ENCODE measurements at places on chromosomes 3 and 15.

DNA sequence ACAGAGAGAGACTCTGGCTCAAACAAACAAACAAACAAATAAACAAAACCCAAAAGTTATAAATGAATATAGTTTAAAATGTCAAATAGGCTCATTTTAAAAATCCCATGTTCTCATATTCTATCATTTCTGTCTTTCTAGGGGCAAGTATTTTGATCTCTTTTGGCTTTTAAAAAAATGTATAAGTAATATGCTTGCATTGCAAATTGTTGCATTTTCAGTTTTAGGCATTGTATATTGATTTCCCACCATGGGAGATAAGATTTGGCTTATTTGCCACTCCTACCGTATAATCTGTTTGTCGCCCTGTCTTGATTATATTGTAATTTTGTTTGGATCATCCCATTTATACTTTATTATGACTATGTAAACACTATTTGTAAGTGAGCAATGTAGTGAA lies 70.6 kb downstream of the PIAS1 start:
- no peak for DNase-seq

- no peak for DNase-seq
These were observed 17.7 kb downstream of the RPL22L1 start for GRCh38 chr3:170852324-170852723.

- no peak for DNase-seq
These were observed 11.3 kb upstream of the C3orf52 start for GRCh38 chr3:112074616-112075497.

DNA sequence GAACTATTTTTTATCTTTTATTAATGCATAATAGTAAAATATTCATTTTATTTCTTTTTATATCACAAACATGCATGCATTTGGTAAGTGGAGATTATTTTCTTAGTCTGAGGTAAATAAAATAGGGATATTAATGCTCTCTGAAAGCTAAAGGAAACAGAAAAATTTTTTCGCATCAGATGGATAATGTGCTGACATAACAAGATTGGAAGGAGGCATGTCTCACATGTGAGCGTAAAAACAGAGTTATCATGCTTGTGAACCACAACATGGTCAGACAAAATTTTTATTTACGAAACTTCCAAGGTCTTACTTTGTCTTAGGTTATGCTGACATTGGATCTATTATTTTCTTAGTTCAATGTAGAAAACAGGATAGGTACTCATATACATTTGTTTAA lies 166.1 kb downstream of the SPATA16 start:
- no peak for DNase-seq

DNA sequence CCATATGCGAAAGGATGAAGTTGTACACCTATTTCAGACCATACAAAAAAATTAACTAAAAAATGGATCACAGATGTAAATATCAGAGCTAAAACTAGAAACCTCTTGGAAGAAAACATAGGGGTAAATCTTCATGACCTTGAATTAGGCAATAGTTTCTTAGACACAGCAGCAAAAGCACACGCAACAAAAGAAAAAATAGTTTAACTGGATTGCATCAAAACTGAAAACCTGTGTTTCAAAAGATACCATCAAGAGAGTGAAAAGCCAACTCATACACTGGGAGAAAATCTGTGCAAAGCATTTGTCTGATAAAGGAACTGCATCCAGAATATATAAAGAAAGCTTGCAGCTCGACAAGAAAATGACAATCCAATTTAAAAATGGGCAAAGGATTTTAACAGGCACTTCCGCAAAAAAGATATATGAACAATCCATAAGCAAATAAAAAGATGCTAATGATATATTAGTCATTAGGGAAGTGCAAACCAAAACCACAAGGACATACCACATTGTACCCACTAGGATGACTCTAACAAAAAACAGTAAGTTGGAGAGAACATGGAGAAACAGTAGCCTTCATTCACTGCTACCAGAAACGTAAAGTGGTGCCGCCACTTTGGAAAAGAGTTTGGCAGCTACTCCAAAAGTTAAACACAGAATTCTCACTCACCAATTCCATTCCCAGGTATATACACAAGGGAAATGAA lies 263.1 kb downstream of the ADAMTS17 start:
- DNase-seq, result no peak

GRCh38 chr3:124361566-124361965 lies 368.7 kb upstream of the UMPS start:
- no peak for DNase-seq

DNA sequence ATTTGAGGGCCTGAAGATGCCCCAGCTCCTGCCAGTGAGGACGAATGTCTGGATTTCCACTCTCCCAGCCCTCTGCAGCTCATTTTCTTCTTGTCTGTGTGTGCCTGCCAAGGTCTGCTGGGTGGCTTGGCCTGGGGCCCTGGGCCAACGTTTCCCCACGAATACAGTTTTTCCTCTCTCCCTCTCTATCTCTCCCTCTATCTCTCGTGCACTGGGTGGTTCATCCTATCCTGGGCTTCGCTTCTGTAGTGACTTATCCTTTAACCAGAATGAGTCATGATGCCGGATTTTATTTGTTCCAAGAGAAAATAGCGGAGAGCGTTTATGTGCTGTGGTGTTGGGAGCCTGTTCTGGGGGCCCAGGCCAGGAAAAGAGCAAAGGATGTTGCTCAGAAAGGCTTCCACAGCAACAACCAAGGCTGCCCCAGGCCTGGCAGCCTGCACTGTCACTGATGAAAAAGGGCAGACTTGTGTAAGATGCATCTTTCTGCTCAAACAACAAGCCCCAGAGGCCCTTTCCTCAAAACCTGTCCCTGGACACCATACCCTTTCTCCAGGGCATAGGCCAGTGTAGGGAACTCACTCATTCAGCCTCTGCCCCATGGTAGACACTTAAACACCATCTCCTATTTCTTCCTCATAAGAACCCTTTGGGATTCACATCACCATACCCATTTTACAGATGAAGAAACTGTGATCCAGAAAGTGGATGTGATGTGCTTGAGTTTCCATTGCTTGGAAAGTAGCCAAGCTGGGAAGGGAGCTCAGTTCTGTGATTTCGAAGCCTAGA lies 47.3 kb downstream of the ITGA11 start:
- DNase-seq, result no peak

DNA sequence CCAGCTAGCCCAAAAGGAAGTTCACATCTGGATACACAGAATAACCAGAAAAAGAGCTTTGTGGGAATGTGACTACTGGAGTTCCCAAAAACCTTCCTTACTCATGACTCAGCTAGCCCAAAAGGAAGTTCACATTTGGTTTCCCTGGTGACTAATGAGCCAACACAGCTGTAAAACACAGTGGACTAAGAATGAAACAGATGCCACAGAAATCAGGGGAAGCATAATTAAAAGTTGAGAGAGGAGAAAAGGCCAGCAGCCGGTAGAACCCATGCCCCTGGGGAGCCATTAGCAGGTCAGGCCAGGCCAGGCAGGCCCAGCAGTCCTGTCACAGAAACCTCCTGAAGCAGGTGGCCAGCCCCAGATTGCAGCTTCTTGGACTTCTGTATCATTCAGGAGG lies 130.3 kb downstream of the GHSR start:
- no peak for DNase-seq

DNA sequence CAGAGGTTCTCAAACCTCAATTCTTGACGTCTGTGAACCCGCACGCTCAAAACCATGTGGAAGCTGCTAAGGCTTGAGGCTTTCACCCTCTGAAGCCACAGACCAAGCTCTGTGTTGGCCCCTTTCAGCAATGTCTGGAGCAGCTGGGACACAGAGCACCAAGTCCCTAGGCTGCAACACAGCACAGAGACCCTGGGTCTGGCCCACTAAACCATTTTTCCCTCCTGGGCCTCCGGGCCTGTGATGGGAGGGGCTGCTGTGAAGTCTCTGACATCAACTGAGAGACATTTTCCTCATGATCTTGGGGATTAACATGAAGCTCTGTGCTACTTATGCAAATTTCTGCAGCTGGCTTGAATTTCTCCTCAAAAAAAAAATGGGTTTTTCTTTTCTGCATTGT lies 21.3 kb upstream of the NEDD4 start:
- DNase-seq, result no peak

- no peak for DNase-seq
These were observed 67.5 kb upstream of the TJP1 start for GRCh38 chr15:29889542-29890329.

DNA sequence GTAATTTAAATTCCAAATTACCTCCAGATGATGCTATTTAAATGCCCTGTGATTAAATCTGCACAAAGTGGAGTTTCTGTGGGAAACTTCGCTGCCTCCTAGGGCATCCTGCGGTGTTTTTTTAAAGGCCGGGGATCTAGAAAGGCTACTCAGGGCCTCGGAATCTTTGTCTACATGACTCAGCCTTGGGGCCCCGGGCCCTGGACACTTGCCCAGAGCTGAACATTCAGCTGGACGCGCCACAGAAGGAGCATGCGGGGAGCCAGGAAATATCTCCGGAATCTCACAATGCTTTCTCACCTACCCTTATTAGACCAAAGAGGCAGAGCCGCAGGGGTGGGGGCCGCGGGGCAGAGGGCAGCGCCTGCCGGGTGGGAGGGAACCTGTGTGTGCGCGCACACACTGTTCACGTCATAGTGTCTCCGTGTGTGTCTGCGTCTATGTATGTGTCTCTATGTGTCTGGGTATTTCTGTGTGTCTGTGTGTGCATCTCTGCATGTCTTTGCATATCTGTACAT lies 145.5 kb upstream of the TPM1 start:
- DNase-seq, result no peak

DNA sequence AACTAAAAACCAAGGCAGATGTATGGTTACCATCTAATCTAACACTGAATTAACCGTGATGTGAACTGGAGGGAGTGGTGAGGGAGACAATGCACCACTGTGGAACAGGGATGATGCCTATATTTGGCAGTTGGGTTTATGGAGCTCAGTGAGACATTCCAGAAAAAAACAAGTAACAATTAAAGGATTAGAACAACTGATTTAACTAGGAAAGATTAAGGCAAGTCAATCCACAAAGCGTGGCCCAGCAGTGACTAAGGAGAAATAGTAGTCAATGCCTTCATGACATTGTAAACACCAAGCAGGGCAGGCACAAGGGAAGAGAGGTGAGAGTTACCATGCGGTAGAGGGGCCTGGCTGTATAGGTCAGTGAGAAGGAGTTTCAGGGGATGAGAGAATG lies 38.1 kb downstream of the CHAC1 start:
- DNase-seq, result no peak

DNA sequence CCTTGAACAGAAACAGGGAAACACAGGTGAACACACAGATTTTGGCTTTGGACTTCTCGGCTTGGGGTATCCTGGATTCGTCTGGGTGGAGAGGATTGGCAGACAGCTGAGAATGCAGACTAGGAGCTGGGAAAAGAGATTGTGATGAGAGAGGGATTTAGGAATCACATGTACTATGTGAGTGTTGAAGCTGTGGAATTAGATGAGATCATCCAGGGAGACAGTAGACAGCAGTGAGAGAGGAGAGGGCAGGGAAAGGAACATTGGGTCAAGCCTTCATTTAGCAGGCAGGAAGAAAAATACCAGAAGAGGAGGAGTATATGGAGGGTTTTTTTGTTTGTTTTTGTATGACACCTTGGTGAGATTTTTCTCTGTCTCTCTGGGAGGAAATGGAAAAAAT lies 262.1 kb upstream of the TBL1XR1 start:
- no peak for DNase-seq

- DNase-seq, result no peak
These were observed 11.2 kb downstream of the CEP19 start for GRCh38 chr3:196700801-196701200.

- no peak for DNase-seq
These were observed 63.0 kb upstream of the TPRG1 start for GRCh38 chr3:189108735-189109134.

- DNase-seq, result no peak
These were observed 49.9 kb downstream of the KLF13 start for GRCh38 chr15:31376511-31376910.

DNA sequence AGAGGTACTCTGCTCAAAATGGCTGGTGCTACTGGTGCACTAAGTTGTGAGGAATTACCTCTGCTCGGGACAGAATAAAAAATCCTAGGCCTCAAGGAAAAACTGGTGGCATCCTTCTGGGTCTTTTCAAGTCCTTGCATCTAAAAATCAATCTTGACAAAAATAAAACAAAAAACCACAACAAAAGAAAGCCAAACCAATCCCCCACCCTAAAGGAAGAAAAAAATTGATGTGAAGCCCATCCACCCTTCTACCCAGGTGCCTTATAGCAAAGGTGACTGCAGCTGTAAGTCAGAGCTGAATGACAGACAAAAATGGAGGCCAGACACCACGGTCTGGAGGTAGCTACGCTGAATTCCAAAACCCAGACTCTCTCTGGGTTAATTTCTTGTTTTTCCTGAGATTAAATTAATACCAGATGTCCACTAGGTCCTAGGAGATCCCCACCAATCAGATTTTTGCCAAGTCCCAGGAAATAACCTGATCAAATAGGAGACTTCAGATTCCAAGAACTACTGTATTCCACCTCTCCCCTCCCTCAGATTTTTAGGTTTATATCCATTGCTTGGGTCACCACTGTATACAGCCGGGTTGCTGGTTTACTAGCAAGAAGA lies 33.5 kb downstream of the ABCC5 start:
- no peak for DNase-seq
